ENCODE measurements at places on chromosomes 3 and 15.

DNA sequence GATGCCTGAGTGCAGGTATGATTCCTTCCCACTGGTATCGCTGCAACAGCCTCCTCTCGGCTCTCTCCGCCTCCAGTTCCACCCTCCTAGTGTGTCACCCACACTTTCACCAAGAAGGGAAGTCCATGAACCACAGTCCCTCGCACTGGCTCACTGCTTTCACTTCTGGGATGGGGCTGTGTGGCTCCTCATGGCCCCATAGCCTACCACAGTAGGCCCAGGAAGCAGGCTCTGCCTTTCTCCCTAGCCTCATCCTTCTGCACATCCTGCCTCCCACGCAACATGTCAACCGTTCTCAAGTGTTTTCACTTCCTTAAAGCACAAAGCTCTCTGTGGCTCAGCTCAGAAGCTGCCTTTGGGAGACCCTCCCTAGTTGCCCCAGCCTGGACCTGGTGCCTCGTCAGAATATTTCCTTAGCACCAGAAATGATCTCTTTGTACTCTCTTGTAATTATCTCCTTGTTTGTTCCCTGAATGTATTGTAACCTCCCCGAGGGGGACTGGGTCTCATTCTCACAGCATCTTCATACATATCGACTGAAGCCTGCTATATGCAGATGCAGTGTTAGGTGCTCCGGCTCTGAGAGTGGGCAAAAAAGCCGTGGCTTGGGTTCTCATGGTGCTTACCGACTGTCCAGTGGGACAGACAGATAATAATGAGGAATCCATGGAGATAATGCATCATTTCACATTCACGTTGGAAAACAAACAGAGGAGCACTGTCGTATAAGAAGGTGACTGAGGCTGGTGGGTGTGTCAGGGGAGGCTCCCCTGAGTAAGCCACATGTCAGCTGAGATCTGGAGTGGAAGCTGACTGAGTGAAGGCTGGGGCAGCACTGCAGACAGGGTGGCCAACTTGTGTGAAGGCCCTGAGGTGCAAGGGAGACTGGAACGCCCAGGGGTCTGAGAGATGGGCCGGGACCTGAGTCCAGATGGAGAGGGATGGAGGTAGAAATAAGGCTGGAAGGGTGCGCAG lies 107.1 kb downstream of the DGKG start:
- DNase-seq: no peak

GRCh38 chr15:40823572-40824343 lies 4.8 kb downstream of the PPP1R14D start:
- no peak for DNase-seq

DNA sequence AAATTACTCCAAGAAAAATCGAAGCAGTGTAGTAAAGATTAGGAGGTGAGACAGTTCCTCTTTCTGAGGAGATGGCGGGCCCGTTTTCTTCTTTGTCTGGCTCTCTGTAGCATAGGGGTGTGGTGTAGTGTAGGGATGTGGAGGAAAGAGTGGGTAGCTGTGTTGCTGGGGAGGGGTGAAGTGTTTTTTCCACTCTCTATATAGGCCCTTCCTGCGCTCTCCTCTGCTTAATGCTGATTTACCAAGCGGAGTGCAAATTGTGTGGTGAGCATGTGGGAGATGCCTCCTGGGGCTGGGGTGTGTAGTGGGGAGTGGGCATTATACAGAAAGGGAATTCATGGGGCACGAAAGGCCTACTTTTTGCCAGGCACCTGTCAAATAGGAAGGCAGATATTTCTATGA lies 94.9 kb downstream of the ST6GAL1 start:
- DNase-seq: peak; percentile 22

- no peak for DNase-seq
Measured at GRCh38 chr15:59168536-59168935, 38.1 kb upstream of the LDHAL6B start.

DNA sequence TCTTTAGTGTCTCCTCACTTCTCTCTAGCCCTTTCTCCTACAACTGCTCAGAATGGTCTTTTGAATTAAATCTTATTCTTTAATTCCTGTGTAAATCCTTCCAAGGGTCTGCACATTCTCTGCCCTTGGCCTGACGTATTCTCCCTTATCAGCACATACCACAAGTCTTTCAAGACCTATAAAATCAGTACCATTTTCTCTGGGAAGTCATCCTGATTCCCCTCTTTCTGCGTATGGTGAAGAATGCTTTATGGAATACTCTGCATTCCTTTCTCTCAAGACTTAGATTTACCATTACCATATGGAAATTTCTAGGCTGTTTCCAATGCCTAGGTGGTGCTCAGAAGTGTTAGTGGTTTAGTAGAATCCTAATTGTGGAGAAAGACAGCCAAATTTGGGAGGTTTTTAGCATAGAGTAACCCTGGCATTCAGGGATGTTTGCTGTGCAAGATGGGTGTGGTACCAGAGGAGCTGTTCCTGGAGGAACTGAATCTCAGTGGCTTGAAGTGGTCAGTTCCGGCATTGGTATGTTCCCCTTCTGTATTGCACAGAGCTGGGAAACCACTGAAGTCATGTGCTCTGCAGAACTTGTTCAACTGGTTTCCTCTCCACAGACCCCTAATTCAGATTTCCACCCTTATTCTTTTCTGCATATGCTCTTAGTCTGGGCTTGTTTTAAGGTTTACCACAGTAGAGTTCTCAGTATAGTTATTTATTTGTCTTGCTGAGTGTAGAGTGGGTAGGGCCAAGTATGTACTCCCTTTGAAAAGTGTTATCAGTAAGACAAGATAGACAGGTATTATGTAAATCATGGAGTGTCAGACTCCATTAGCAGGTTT lies 24.5 kb downstream of the IQGAP1 start:
- DNase-seq: no peak

DNA sequence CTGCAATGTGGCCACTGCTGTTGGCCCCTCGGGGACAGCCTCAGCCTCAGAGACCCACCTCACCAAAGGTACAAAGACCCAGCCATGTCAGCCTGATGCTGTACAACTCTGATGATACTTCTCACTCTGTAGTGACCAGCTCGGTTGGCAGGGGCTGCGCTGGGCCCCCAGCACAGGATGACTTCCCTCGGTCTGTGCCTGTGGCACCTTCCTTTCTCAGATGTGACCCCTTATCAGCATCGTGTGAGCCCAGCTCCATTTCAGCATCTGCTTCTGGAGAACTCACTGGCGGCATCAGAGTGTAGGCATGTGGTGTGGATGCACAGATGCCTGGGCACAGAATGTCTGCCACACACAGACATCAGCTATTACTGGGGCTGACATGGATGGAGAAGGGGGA lies 25.1 kb upstream of the CTXND1 start:
- no peak for DNase-seq

DNA sequence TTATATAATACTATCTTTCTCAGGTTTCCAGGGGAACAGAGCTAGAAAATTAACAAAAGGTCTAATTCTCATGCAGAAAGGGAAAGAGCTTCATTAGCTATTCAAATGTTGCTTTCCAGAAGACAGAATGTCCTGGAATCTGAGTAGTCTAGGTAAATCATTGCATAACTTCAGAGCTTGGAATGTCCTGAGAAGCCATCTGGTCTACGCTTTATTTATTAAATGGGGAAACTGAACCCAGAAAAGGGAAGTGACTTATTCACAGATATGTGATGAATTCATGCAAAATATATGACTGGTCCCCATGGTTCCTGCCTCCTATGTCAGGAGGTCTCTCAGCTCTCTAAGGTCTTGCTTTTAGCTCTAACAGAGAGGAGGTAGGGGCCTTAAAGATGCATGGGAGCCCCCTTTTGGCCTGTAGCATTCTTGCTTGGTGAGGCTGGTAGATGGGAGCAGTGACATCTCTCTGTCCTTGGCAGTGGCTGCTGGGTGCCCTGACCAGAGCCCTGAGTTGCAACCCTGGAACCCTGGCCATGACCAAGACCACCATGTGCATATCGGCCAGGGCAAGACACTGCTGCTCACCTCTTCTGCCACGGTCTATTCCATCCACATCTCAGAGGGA lies 99.2 kb downstream of the CEMIP start:
- no peak for DNase-seq

DNA sequence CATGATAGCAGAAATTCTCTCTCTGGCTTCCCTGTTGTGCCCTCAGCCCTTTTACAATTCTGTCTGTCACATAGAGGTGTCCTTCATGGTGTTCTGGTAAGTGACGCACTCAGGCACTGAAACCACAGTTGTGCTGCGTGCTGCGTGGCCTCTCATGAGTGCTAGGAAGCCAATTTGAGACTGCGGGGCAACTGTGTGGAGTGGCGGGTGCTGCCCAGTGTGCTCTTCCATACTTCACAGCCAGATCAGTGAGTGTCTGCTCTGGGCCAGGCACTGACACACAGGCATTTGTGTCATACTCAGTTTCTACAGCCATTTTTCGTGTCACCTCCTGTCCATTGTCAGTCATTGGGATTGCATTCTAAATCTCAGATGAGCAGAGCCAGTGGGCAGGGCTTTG lies 133.1 kb upstream of the PLXNA1 start:
- DNase-seq: no peak

DNA sequence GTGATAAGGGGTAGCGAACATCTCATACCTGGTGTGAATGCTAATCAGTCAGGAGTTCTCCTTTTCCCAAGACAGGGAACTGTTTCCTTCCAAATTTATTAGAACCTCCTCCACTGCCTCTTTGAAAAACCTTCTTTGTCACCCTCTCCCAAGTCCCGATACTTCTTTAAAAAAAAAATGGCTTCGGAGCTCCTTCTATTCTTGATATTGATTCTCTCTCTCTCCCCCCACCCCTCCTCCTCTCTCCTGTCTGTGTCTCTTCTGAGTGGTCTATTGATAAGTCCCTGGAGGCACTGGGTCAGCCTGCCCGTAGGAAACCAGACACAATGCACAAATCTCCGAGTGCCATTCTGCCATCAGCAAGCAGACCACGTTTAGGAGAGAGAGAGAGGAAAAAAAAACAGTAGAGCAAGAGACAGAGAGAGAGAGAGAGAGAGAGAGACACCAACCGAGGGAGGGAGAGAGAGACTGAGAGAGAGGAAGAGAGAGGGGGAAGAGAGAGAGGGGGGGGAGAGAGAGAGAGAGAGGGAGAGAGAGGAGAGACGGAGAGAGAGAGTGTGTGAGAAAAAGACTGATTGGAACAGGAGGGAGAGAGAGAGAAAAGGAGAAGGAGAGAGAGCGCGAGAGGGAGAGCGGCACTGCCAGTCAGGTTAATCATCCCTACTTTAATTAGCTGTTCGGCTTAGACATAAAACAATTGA lies 160.9 kb downstream of the TIGIT start:
- no peak for DNase-seq

GRCh38 chr15:65994832-65995231 lies 125.5 kb downstream of the RAB11A start:
- DNase-seq: no peak

GRCh38 chr15:73940061-73940981 lies 14.1 kb downstream of the LOXL1 start:
- no peak for DNase-seq

- DNase-seq: no peak
Measured at GRCh38 chr15:58761010-58761388, 10.1 kb upstream of the MINDY2 start.

- DNase-seq: no peak
Measured at GRCh38 chr15:84736375-84736774, 12.0 kb upstream of the ZNF592 start.

- no peak for DNase-seq
Measured at GRCh38 chr15:67148196-67148701, 82.8 kb downstream of the SMAD3 start.

DNA sequence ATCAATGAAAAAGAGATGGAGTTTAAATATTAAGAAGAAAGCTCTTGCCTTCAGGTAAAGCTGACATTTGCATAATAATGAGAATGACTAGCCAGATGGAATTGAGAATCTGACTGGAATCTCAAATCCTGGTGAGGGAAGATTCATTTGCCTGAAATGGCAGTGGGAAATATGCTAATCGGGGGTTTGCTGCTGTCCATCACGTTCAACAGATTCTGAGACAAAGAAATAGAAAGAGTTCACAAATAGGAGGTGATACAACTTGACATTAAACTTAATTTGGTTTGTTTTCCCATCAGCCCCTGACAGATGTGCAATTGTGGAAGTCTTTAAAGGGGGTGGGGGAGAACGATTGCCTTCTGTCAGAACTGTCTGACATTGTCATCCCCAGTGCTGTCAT lies 347.4 kb downstream of the PDCD6IP start:
- DNase-seq: no peak

DNA sequence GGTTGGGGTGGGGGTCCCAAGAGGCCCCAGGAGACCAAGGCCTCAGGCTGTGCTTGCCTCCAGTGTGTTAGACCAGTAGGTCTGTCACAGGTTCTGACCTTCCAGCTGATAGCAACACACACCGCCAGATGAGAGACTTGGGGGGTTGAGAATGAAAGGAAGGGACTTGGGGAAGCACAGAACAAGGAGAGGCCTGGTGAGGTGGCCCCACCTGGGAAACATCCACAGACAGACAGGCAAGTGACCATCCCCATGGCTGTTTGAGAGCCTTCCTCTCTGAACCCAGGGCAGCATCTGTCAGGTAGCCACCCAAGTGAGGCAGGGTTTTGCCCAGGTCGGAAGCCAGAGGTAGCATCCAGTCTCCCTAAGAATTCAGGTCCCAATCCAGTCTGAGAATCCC lies 35.0 kb upstream of the VPS8 start:
- no peak for DNase-seq

- DNase-seq: no peak
Measured at GRCh38 chr3:173799060-173799816, 401.7 kb downstream of the NLGN1 start.

- no peak for DNase-seq
Measured at GRCh38 chr15:29925227-29926082, 103.2 kb upstream of the TJP1 start.

DNA sequence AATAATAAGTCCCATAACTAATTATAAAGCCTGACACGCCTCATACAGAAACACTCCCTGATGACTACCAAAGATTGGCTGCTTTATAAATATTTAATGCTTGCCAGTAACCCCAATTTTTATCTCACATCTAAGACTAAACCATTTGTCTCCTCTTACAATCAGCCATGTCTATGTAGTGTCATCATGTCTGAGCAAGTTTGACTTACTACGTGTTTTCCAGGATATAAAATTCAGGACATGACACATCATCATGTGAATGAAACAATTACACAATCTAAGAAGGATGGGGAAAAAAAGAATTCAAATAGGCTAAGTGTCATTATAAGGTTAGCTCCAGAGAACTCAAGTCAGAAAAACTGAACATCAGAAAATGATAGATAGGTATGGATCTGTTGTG lies 208.7 kb downstream of the MECOM start:
- DNase-seq: no peak

DNA sequence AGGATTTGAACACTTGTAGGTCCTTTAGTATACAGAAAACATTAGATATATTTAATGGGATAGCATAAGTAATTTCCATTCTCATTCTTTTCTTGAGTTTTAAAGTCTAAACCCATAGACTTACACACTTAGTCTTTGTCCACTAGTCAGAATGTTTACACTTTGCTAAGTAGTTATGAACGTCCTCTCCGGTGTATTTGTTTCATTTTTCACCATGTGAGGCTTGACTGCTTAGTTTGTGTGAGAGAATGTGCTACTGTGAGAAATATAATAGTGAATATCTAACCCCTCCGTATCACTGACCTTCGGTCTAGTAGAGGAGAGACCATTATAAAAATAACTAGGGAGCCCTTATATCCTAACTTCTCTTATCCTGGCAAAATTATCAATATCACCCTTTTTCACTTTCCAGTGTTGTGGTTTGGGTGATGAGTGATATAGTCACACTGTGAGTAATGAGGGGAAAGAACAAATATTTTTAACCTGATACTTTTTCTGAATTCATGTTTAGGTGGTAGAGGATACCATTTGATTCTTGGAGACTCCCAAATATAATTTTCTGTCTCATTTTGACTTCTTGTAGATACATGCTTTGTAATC lies 122.4 kb downstream of the UBE2E2 start:
- no peak for DNase-seq

All from activated CD8-positive, alpha-beta memory T cell treated with anti-CD3 and anti-CD28 coated beads for 1 hour (primary cell).